Mesenchymal stem cell (in vitro differentiated cells and primary cell): ENCODE measurements at places on chromosomes 3 and 15.

DNA sequence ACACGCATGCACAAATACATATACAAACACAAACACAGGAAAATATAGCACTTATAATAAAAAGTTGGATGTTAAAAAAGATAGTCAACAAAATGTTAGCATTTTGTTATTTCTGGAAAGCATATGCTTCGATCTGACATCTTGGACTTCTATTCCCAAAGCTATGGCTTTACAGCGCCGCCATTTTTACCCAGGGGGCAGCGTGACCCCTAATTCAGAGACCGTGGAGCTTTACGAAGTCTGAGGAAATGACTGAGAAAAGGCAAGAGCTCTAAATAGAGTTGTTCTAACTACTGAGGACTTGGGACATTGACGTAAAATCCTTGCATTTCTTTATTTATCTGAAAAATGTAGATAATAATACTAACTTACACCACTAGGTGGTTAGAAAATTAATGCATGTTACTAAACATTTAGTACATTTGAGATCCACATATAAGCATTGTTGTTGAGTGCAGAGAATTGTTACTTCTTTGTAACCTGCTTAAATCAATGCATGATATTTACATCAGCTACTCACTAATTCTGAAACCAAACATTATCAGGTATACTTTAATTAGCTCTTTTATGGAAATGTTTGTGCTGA, 155.4 kb downstream of the TP63 start:
- DNase-seq = no peak

DNA sequence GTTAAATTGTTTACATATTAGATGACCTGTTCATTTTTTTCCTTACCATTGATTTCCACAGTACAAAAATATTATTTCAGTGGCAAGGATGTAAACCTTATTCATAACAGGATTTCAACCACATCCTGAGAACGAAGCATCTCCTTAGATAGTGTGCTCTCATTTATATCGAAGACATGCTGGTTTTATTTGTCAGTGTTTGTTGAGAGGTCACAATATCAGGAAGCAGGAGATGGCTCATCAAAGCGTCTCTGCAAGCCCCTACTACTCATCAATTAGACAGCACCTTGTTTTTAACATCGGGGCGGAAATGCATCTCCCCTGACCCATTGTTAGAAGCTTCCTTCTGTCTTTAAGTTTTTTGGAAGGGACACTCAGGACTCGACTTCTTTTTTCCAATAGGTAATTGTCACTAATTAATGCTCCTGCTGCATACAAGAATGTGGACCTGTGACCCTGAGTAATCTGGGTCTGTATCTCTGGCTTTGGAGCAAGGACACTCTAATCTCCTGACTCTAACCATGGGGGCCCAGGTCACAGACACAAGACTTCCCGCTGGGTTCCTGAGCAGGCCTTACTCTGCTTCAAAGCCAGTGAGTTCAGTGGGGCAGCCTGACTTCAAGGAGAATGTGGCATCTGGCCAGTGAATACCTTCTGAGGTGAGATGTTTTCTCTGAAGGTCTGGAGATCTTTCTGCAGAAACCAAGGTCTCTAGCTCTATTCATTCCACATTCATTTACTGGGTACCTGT, 50.3 kb downstream of the MECOM start:
- DNase-seq = no peak

- DNase-seq = peak; percentile 35
Observed at GRCh38 chr3:171384101-171384891, 75.9 kb downstream of the TNIK start.

DNA sequence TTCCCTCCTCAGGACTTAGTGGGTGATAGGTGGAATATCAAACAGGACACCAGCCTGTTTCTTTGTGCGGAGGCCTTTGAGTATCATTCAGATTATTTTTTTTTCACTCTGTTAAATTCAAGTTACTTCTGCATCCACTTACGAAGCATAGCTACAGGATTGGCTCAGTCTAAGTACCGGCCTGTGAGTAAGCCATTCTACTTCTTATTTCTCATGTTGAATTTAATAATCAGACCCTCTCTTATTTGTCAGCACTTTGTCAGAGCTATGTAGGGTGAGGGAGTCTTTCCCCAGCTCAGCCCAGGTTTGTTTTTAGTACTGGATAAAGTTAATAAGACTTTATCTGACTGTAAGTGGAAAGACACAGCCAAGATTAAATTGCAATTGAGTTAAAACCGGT, 54.7 kb downstream of the ITPR1 start:
- DNase-seq = no peak

GRCh38 chr15:28115871-28116270, 16.8 kb upstream of the OCA2 start:
- no peak for DNase-seq

GRCh38 chr3:107668963-107669362, 146.2 kb downstream of the BBX start:
- DNase-seq = no peak

GRCh38 chr3:152426393-152426792, 157.7 kb downstream of the MBNL1 start:
- no peak for DNase-seq

- no peak for DNase-seq
Observed at GRCh38 chr3:27907148-27907547, 185.0 kb upstream of the EOMES start.
